Epithelial cell of prostate (primary cell): ENCODE measurements at places on chromosomes 3 and 15.

DNA sequence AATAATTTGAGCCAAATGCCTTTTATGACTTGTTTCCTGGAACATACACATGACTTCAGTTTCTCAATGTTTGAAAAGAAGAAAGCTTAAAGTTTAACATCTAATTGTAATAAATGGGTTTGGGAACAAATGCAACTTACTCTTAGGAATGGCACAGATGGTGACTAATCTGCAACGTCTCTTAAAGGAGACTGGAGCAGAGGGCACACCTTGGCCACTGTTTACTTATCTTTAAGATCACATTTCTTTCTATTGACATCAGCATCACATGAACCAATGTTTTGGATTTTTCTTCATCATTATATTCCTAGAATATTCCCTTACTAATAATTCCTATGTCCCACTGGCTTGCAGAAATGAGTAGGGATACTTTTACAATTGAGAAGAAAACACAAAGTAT is 229.5 kb downstream of the CHL1 start:
- peak; percentile 52 for DNase-seq

- no peak for DNase-seq
Measured at GRCh38 chr15:49439678-49440395, 16.8 kb downstream of the FGF7 start.

GRCh38 chr3:48538451-48538850 is 18.2 kb downstream of the PFKFB4 start:
- DNase-seq: no peak

DNA sequence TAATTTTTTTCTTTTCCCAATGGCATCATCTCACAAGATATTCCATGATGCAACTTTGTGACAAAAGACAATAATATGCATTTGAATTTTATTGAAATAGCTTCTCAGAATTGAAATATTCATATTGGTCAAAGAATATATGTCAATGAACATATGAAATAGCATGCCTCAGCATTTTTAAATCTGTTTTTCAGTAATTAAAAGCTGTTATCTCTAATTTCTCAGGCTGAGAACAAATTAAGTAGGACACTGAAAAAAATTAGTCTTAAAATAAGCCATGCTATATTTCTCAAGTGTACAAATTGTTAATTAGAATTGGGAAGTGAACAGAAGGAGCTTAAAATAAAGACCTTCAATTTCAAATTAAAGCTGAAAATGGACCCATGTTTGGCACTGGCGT is 570.1 kb downstream of the MFSD1 start:
- no peak for DNase-seq

GRCh38 chr3:98612587-98612986 is 19.2 kb upstream of the CPOX start:
- no peak for DNase-seq

GRCh38 chr15:93111451-93111850 is 22.4 kb upstream of the RGMA start:
- no peak for DNase-seq

DNA sequence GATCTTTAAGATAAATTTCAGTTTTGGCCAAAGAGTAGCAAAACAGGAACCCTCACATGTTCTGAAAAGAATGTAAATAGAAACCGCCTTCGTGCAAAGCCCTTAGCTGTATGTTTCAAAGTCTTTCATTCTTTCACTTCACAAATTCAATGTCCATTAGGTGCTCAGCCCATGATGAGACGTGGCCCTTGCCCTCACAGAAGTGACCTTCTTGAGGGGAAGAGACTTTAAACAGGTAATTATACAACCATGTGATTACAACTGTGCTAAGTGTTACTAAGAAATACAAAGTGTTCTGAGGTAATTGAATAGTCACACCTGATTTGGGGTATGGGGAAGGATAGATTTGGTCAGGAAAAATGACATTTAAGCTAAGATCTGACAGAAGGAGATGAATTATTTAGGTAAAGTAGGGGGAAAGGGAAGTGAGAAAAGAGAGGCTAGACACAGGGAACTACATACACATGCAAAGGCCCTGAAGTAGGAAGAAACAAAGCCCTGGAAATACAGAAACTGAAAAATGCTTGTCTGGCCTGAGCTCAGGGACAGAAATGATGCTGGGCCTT is 19.6 kb downstream of the HSPBAP1 start:
- no peak for DNase-seq

DNA sequence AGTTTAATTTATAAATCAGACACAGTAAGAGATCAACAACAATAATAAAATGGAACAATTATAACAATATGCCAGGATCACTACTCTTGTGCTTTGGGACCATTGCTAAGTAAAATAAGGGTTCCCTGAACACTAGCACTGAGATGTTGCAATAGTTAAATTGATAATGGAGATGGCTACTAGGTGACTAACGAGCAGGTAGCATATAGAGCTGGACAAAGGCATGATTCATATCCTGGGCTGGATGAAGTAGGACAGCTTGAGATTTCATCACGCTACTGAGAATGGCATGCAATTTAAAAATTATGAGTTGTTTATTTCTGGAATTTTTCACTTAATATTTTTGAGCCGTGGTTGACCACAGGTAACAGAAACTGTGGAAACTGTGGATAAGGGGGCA is 20.7 kb upstream of the MYZAP start:
- DNase-seq: no peak
